ENCODE measurements at places on chromosomes 13 and 19.

- DNase-seq: no peak
Observed at GRCh38 chr13:99978799-99979452, 2.7 kb upstream of the ZIC2 start.

- no peak for DNase-seq
Observed at GRCh38 chr19:29096896-29097295, 116.1 kb downstream of the UQCRFS1 start.

DNA sequence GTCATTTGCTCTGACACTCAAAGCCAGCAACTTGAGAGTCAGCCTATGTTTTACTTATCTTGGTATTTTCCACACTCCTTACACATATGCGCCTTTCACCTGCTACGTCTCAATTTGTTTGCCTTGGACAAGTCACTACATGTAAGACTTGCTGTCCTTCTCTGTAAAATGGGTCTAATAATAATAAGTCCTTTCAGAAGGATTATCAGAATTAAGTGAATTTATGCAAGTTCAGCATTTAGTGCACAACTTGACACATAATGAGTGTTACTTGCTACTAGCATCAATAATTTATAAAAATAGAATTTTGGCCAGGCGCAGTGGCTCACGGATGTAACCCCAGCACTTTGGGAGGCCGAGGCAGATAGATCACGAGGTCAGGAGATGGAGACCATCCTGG is 71.1 kb upstream of the UBL3 start:
- DNase-seq: no peak

DNA sequence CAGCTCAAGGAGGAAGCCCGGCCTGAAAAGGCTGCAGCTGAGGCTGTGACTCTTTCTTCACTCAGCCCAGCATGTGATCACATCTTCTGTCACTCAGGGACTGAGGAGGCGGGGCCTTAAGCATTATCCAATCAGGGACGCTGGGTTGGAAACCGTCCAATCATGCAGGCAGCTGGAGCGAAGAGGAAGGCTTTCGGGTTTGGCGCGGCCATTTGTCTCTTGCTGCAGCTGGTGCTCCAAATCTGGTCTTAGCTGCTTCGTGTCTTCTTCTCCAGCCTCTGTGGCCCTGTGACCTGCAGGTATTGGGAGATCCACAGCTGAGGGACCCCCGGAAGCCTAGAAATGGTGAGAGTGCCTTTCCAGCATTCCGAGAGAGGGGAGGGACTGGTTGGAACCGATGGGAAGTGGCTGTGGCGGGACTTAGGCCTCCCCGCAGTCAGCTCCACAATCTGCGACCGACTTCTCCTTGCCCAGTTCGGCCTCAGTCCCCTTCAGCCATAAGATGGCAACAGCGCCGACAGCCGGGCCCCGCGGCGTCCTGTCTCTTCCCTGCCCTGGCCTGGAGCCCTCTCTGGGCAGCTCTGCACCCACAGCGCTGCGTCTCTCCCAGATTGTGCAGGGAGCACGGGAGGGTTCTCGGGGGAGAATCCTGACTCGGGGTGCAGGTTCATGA is at the start of gene ZNF90:
Gene ZNF90 (plus strand): TSS at position 210 of the 673 bp plus-strand sequence. CDS start 133 bp downstream, at position 343.
- peak; percentile 23 for DNase-seq

DNA sequence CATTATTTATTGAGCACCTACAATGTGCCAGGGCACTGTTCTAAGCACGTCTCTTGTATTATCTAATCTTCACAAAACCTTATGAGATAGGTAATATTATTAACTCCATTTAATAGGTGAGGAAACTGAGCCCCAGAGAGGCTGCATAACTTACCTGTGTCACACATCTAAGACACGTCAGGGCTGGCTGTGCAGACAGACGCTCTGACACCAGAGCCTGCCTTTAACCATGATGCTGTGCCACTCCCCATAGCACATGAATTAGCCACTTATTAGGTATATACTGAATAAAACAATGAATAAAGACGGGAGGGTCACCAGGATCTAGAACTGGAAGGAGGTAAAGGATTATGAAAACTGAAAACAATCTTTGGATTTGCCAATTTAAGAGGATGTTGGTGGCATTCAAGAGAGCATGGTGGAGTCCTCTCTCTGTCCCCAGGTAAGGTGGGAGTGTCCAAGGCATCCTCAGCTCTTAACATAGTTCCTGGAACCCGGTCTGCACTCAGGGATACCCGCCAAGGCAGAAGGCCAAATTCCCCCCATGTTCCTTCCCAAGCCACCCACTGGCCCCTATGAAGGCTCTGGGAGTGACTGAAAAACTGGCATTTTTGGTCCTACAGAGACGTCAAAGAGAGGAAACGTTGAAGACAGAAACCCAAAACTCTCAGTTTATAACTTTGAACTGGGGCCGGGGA is 479.7 kb downstream of the FOXO1 start:
- no peak for DNase-seq

DNA sequence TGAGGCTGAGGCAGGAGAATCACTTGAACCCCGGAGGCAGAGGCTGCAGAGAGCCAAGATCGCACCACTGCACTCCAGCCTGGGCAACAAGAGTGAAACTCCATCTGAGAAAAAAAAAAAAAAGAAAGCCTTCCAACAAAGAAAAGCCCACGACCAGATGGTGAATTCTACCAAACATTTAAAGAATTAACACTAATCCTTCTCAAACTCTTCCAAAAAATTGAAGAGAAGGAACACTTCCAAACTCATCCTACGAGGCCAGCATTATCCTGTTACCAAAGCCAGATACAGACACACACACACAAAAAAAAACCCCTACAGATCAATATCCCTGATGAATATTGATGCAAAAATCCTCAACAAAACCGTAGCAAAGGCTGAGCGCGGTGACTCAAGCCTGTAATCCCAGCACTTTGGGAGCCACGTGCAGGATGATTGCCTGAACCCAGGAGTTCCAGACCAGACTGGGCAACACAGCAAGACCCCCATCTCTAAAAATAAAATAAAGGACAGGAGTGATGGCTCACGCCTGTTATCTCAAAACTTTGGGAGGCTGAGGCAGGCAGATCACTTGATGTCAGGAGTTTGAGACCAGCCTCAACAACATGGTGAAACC is 6.2 kb upstream of the EVI5L start:
- DNase-seq: no peak

GRCh38 chr19:38425810-38426466 is at the start of gene RASGRP4:
TSS of gene RASGRP4 (minus strand) at chr19:38426219. CDS start at chr19:38426091, 128 bp downstream.
- peak; percentile 51 for DNase-seq

- DNase-seq: no peak
Observed at GRCh38 chr13:46350003-46350402, 37.0 kb downstream of the RUBCNL start.
